ENCODE measurements at places on chromosomes 1 and 21.

DNA sequence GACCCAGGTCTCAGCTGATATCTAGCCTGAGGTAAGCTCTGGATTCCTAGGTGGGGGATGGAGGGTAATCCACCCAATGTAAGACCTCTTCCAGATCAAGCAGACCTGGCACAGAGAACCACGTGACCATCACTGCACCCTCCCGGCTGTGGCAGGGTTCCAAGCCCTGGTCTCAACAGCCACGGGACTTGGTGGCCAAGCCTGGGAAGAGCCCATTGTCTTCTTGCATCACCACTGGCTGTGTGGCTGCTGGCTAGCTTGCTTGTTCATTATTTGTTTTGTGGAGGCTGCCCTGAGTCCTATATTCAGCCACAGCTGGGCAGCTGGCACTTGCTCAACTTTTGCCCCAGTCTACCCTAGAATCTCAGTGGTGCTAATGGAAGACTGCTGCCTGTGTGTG, 24.1 kb upstream of the NFASC start:
- no peak for DNase-seq

DNA sequence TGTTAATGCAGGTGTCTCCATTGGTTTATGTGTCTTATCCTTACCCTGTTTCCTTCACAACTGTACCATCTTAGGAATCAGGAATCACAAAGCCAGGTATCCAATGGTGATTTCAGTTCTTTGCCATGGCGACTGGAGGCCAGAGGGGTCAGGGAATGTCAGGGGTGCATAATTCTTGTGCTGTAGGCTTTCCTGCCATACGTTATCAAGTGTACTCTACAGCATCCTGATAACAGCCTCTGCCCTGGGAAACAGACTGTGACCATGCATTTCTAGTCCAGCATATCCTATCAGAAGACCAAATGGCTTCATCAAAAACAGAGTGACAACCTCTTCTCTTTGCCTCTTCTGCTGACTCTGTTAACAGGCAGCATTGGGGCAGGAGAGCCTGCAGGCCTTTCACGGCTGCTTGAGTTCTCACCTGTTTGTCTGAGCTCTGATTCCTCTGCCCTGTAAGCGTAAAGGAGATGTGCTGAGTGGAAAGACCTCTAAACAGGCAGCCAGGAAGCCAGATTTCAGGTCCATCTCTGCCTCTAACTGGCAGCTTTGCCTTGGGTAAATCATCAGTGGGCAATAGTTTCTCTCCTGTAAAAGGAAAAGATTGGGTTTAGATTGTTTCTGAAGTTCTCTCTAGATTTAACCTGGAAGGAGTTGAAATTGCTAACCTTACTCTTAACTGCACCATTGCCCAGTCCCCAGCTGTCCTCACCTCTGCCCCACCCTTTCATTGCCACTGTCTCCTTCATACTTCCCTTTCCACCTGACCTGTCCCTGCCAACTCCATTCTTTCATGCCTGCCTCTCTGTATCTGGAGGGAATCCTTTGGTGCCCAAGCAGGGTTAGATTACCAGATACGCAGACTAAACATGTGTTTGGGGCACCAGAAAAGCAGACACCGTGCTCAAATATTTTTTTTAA, 80.2 kb downstream of the LRRC8D start:
- DNase-seq = no peak

- peak; percentile 13 for DNase-seq
These were observed 393 bp downstream of the BLZF1 start for GRCh38 chr1:169368406-169368769.

GRCh38 chr1:167766538-167766937, 44.8 kb downstream of the MPZL1 start:
- DNase-seq = no peak

- DNase-seq = no peak
These were observed 35.6 kb upstream of the PUM1 start for GRCh38 chr1:31101147-31101502.

- DNase-seq = no peak
These were observed 28.1 kb downstream of the SHISA4 start for GRCh38 chr1:201916649-201917249.

- DNase-seq = no peak
These were observed 46.8 kb downstream of the CNIH3 start for GRCh38 chr1:224662870-224663269.

GRCh38 chr1:112815376-112815775, 100.2 kb upstream of the PPM1J start:
- no peak for DNase-seq

GRCh38 chr1:86394416-86394815, 1.7 kb downstream of the ODF2L start:
- no peak for DNase-seq

DNA sequence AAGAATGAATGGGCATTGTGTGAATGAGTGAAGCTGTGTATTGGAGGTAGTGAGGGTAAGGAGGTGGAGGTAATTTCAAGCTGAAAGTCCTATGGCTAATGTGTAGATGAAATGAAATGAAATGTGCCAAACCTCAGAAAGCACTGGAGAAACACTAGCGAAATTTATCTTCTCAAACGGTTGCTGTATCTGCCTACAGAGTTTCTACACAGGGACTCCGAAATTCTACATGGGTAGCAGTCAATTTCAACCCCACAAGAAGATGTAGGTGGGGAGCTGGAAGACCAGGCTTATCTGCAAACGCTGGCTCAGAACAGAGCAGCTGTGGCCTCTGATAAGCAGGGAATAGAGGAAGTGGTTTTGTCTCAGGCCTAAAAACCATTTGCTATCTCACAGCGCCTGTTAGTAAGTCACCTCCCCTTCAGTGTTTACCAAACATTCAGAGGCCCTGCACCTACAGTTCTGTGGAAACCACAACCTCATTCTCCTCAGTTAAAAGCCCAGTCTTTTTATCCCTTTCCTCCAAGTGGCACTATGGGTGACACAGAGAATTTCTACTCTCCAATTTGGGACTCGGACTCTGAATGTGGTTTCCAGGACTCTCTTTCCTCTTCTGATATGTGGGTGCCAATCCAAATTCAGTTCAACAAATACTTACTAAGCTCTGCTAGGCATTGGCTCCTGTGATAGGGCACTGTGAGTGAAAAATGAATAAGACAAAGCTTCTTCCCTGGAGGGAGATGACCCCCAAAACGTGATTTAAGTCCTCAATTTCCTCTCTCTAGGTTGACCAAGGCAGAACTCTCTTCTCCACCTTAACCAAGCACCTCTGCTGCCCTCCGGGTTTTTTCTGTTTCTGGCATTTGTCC, 17.2 kb upstream of the SLAMF6 start:
- DNase-seq = peak; percentile 50

DNA sequence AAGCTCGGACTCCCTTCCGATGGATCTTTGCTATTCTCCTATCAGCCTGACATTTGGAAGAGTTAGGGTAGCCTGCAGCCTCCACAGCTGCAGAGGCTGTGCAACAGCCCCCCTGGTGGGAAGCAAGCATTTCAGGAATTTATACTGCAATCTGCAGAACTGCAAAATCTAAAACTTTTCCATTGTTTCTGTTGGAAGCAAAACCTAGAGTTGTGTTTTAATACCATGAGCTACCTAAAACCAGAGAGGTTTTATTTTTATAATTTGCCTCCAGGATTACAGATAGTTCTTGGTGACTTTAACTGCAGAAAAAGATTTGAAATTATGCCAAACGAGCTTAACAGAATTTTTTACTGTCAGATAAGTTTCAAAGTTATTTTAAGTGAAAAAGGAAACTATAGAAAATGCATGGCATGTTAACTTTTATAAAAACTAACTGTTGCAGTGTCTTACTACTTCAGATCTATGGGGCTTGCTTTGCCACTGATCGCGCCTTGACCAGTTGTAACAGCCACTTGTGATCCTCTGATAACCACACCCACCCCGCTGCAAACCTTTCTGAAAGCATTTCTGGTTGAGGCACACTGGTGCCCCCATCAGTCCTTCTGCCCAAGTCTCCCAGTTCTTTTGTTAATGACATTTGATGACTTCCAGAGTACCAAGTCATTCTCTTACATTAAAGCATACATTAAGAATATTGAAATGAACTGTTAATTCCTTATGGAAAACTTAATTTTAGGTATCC, 64.8 kb downstream of the PRDM2 start:
- DNase-seq = no peak

DNA sequence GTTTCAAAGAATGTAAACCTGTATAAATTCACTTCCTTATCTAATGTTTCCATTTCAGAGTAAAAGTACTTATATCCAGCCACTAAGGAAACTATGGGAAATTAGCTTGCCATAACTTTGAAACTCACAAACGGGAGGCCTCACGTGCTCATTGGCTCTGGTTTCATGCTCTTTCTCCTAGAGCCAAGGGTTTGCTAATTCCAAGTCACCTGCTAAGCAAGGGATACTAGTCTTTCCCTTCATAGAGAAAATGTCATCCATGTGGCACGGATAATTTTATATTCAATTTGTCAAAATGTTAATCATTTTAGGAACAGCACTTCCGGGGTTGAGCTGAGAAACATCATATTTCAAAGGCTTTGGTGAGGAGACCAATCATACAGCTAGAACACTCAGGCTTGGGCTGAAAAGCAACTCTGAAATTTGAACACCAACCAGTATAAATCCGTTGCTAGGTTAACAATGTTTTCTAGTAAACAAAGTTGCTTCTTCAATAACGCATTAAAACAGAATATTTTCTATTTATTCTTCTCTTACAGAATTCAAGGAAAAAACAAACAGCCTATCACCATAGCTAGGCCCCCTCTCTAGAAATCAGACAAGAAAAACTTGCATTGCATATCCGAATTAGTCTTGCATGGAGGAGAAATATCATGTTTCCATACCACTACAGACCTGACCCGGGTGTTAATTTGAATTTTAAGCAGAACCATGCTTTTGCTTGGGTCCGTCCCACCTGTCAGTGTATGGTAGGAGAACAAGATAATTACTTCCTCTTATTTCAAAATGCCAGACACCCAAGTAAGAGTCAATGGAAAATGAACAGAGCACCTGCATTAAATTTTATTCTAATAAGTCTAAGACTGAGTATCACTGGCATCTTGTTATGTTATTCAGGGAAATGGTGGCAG, 196.1 kb upstream of the ESRRG start:
- DNase-seq = no peak

DNA sequence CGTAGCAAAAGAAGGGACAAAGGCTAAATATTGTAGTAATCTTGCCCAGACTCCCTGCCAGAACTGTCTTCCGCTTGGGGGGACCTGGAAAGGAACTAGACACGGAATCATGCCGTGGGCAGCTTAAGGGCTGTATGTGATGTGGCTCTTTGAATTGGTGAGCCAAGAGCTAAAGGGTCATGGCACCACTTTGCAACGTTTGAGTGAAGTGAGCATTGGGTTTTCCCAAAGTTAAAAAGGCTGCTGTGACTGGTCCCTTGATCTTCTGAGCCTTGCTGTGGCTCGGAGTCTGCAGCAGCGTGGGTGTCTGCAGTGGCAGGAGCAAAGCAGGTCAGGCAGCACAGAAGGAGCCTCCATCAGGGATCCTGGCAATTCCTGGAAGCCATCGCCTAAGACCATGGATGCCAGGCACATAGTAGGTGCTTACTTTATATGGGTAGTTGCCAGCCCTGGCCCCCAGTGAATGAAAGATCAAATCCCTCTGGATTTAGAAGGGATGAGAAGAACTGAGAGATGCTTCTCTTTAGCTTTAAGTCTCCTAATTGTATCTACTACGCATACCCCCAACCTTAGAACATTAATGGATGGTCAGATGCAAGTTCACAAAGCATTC, 1.8 kb downstream of the SMYD2 start:
- DNase-seq = no peak

- DNase-seq = no peak
These were observed 53.8 kb downstream of the ABCA4 start for GRCh38 chr1:94067196-94067595.

- DNase-seq = no peak
These were observed 1464.8 kb upstream of the PRMT6 start for GRCh38 chr1:105591681-105592080.

DNA sequence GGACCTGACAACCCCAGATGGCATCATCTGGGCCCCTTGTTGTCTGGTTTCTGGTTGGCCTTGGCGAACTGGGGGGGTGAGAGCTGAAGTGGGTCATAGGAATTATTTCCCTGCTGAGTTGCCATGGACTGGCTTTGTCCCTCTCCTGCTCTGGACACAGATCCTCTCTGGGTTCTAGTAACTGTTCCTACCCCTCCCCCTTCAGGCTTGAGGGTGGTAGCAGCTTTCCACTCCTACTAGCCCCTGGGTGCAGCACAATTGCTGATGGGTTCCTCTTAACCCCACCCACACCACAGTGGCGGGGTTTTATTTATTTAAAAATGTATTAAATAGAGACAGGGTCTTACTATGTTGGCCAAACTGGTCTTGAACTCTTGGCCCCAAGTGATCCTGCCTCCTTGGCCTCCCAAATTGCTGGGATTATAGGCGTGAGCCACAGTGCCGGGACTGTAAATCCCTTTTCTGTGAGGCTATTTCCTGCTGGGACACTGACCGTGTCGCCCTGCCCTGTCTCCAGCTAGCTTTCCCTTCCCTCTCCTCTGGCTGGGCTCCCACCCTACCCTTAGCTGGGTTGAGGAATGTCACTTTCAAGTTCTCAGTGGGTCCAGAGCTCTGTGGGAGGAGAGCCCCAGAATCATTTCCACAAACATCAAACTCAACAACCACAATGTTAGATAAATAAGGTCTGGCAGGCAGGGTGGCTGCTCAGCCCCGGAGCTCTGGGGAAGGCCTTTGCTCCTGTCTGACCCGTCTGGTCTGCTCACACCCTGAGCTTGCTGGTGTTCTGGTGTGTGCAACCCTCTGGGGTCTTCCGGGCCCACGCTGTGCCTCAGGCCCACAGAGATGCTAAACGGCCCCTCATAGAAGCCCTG, 112.7 kb upstream of the WNT4 start:
- no peak for DNase-seq

- no peak for DNase-seq
These were observed 205.1 kb upstream of the COA6 start for GRCh38 chr1:234168061-234168724.

- no peak for DNase-seq
These were observed 22.2 kb downstream of the OPTC start for GRCh38 chr1:203516184-203516583.

GRCh38 chr21:46025113-46025770, 43.7 kb downstream of the COL6A1 start:
- no peak for DNase-seq

GRCh38 chr1:177307771-177308170, 137.0 kb downstream of the BRINP2 start:
- no peak for DNase-seq

DNA sequence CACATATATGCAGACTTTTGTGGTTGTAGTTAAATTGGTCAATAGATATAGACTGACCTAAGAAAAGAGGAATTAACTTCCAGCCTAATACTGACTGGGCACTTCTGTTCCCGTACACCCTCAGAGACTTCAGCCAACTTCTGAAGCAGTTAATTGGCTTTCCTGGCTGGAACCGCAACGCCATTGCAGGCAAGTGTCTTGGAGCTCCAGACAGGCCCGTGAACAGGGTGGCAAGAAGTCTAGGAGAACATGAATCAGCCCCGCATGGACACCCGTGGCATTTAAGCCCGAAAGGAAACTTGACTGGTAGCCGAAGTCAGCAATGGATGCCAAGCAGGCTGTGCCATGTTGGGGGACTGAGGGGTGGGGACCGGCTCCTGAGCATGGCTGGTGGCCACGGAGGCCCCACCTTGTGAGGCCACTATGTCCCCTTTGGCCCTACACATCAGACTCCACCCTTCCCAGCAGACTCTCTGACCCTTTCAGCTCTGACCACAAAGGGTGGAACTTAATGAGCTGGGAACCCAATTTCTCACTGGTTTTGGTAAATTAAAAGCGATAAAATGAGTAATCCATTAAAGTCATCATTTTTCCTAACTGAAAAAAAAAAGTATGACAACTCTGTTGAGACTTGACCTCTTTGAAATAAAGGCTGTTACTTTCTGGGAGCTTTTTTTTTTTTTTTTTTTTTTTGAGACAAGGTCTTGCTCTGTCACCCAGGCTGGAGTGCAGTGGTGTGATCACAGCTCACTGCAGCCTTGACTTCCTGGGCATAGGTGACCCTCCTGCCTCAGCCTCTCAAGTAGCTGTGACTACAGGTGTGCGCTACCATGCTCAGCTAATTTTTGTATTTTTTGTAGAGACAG, 54.1 kb downstream of the RUNX1 start:
- no peak for DNase-seq
